Foreskin fibroblast (primary cell): ENCODE measurements at places on chromosomes 16 and 17.
A peak's percentile ranks its signal among the peaks of the same experiment; 100 is the strongest.

GRCh38 chr17:4588898-4589625 is 4.7 kb downstream of the SMTNL2 start:
- no peak for DNase-seq

DNA sequence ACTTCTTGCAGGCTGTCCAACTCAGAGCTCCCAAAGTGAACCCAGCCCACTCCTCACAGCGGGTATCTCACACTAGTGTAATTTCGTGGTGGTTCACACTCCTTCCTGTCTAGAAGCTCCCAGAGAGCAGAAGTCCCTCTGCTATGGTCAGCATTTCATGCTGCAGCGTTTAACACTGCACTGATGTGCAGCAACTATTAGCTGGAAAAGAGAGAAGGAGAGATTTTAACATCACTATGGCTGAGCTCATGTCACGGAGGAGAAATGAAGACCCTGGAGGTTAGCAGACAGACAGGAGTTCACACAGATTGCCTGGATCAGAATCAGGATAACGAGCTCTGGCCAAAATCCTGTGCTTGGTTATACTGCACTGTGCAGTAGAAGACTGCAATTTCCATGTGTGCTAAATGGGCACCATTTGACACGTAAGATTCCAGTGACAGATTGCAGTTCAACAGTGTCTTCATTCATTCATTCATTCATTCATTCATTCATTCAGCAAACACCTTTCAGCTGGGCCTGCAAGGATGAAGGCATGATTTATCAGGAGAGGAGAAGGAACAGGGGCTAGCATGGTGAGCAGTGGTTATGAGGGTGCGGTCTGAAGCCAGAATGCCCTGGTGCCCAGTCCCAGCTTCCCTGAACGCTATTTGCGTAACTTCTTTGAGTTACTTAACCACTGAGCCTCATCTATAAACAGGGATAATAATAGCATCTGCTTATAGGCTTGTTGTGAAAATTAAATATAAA is 5.3 kb upstream of the CCL1 start:
- DNase-seq = no peak

DNA sequence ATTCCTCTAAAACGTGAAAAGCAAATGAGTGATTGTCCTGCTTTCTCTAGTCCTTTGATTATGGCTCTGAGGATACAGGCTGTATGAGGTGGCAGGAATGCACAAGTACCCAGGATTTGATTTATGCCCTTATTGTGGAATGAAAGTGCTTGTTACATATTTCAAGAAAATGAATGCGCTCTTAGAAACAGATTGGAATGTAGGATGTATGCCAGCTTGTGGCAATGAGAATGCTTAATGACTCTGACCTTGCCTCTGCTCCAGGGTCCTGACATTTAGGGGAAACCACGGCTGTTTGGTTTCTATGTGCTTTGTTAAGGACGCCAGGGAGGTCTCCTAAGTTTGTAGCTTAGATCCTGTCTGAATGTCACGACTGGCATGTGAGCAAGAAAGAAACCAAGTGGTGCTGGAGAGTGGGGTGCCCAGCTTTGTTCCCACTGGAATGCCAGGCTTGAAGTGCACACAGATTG is 22.0 kb downstream of the PRCD start:
- peak; percentile 64 for DNase-seq

- DNase-seq = no peak
Observed at GRCh38 chr16:56113223-56113622, 78.1 kb upstream of the GNAO1 start.

DNA sequence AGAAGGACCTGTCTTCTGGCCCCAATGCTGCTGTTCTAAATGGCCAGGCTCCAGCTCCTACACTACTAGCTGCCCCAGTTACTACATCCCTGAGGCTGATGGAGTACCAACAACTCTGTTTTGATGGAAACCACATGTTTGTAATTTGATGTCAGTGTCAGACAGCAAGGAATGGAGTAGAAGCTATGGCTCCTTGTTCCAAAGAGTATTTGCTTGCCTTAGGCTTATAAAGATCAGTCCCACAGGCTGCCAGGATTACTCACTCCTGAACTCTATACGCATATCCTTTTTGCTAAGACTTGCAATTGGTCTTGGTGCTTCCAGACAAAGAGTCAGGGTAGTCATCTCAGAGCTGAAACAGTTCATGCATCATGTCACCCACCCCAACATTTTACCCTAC is 139.6 kb downstream of the HS3ST3A1 start:
- peak; percentile 75 for DNase-seq

DNA sequence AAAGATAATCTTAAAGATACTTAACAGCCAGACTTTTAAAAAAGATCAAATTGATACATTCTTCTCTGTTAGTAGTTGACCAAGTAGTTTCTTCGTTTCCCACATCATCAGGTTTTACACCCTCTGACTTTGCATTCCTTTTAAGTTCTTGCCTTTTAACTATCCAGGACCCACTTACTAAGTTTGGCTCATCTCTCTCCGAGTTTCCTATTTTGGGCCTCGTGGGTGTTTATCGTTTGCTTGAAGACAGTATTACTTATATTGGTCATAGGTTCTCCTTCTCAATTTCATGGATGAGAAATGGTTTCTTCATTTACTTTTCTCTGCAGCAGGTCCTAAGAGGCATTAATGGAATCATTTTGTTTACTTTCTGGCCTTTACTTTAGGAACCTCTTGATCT is 43.2 kb downstream of the RPA1 start:
- DNase-seq = no peak

- DNase-seq = no peak
Observed at GRCh38 chr17:47838636-47839035, 2.4 kb downstream of the SCRN2 start.

DNA sequence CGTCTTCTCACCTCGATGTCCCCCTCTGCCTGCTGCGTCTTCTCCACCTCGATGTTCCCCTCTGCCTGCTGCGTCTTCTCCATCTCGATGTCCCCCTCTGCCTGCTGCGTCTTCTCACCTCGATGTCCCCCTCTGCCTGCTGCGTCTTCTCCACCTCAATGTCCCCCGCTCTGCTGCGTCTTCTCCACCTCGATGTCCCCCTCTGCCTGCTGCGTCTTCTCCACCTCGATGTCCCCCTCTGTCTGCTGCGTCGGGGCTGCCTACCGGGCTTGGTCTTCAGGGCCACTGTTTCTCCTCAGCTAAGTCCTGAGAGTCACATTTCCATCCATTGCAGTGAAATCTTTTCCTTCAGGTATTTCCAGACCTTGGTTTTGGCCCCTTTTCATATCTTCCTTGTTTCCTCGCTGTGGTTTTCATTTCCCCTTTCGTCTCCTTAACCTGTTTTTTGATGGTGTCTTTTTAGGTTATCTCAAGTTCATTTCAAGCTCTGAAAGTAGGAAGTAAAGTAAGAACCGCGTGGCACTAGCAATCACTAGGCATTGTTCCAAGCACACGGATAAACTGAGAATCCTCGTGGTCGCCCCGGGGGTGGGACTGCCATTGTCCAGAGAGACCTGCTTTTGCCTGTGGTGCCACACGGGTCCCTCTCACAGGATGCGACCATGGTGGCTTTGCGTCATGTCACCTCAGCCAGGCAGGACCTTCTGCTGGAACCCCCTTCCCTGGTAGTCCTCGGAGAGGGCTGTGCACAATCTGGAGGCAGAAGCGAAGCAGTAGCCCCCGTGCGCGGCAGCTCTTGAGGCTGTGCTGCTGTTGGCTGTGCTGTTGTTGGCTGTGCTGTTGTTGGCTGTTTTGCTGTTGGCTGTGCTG is 9.5 kb upstream of the ZNF750 start:
- DNase-seq = no peak

DNA sequence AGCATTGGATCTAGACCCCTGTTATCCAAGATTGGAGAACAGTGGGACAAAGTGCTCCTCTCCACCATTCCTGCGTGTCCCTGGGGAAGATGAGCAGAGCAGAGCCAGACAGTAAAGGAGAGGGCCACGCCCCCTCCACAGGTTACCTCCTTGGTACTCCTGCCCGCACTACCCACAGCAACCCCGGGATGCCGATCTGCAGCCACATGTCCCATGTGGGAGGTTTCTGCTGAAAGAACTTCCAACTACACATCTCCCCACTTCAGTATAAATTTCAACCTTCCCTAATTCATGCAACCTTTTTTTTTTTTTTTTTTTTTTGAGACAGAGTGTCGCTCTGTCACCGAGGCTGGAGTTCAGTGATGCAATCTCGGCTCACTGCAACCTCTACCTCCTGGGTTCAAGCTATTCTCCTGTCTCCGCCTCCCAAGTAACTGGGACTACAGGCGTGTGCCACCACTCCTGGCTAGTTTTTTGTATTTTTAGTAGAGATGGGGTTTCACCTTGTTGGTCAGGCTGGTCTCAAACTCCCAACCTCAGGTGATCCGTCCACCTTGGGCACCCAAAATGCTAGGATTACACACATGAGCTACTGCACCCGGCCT is 2.3 kb downstream of the RAB37 start:
- DNase-seq = no peak

GRCh38 chr17:60863892-60864707 is 186.4 kb downstream of the BCAS3 start:
- peak; percentile 15 for DNase-seq

DNA sequence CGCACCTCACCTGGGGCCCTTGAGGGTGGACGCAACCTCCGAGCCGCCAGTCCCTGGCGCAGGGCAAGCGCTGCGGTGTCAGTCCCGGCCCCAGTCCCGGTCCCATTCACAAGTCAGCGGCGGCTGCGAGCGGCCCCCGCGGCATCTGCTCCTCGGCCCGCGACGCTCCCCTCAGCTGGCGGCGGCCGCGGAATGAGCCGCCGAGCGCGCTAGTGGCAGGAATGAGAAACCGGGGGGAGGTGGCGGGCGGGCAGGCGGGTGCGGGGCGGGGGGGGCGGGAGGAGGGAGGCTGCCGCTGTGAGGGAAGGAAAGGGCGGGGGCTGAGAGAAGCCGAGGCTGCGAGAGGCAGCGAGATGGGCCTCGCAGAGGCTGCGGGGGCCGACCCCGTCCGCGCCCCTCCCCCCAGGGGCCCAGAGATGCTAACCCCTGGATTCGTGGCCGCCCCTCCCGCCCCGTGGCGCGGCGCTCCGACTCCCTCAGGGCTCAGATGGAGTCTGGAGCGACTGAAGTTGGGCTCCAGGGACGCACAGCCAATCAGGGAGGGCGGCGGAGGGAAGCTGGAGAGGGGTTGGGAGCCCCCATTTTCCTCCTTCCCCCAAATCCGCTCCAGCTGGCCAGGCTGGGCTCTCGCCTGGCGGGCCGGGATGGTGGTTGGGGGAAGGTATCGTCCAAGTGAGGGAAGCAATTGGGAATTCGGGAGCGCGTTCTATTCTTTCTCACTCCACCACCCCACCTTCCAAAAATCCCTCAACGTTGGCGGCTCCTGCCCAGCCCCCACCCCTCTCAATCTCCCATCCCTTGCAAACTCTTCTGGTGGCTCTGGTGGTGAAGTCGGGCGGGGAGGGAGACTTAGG is at the start of gene CDH11:
Gene CDH11 (minus strand): TSS at position 194 of the 854 bp plus-strand sequence. CDS start 117,194 bp downstream, outside the sequence.
- peak; percentile 93 for DNase-seq

- DNase-seq = peak; percentile 77
Observed at GRCh38 chr17:386141-386876, 33.7 kb upstream of the RPH3AL start.
